ENCODE measurements at places on chromosomes 3 and 15.

GRCh38 chr3:140143367-140144069, 208.5 kb downstream of the CLSTN2 start:
- no peak for DNase-seq

GRCh38 chr3:197327701-197328100, 29.3 kb upstream of the DLG1 start:
- DNase-seq = no peak

GRCh38 chr3:53242642-53243041, 13.2 kb downstream of the TKT start:
- no peak for DNase-seq

- DNase-seq = no peak
These were observed 50.6 kb downstream of the WDR76 start for GRCh38 chr15:43877371-43877770.

DNA sequence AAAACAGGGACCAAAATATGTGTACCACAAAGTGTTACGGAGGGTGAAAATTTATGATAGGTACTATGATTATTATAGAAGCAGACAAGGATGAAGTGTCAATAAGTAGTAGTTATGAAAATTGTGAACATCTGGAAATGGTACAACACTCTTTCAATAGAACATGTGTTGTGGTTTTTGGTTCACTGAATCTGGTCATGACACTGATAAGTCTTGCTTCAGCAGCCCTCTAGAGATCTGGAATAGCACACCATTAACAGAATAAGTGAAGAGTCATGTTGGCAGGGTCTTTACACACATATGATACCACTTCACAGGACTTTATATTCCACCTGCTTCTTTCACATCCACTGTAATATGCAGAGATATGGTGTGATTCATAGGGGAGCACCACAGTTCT, 985.2 kb upstream of the SEMA6D start:
- no peak for DNase-seq

- no peak for DNase-seq
These were observed 268.8 kb downstream of the SLCO3A1 start for GRCh38 chr15:92122259-92122658.

DNA sequence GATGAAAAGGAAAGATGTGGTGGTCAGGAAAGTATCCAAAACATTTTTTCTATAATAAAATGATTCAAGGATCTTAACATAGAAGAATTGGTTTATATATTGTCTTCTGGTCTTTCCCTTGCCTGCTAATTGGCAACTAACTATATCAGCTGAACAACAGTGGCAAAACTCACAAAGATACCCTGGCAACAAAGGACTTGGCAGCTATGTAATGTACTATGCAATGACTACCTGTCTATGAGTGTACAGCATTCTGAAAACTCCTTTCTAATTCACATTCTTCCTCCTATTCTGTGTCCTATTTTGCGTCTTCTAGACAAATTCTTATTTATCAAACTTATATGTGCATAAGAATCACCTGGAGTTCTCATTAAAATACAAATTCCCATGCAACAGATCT, 15.7 kb upstream of the SERPINI2 start:
- DNase-seq = no peak

- no peak for DNase-seq
These were observed 25.0 kb upstream of the BCL6 start for GRCh38 chr3:187770224-187770623.

- DNase-seq = no peak
These were observed 112.5 kb downstream of the TIGIT start for GRCh38 chr3:114406286-114406685.
